ENCODE measurements at places on chromosomes 3 and 15. TPM values are rescaled to one million over a fixed set of nuclear protein-coding genes. Genes with fewer than 3 reads are reported as not detected.

DNA sequence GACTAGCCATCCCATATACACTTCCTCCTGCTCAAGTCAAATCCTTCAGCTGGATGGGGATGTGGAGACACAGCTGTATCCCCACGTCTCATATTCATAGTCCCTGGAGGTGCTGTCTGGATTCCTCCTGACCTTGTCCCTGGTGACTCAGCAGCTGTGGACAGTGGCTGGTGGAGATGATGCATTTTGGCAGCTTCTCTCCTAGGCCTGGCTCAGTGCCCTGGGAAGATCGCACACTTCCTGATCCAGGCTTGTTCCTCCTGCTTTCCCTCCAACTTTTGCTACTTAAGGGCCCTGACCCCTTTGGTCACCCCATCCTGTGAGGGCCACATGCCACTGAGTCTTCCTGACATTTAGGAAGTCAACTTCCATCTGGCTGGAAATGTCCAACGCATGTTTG is 44.4 kb downstream of the ADAMTSL3 start:
- peak; percentile 16 for DNase-seq
- no peak overlapping the region for H3K4me3 ChIP-seq
- no peaks in the 10 kb centered on the region for H3K4me1 ChIP-seq
- H3K27ac ChIP-seq: no peak overlapping the region
- H3K36me3 ChIP-seq: no peaks in the 10 kb centered on the region
- H3K27me3 ChIP-seq: no peaks in the 10 kb centered on the region

GRCh38 chr3:149898771-149899170 is 71.9 kb downstream of the PFN2 start:
- no peaks in the 10 kb centered on the region for H3K4me1 ChIP-seq
- H3K4me3 ChIP-seq: no peak overlapping the region
- no peaks in the 10 kb centered on the region for H3K36me3 ChIP-seq

DNA sequence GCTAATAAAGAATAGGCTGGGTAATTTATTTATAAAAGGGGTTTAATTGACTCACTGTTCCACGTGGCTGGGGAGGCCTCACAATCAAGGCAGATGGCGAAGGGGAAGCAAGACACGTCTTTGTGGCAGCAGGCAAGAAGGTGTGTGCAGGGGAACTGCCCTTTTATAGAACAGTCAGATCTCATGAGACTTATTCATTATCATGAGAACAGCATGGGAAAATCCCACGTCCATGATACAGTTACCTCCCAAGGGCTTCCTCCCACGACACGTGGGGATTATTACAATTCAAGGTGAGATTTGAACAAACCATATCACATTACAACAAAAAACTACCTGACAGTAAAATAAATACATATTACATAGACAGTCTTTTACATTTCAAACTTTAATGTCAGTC is 414.9 kb downstream of the NAALADL2 start:
- no peaks in the 10 kb centered on the region for H3K4me1 ChIP-seq
- DNase-seq: no peak
- H3K4me3 ChIP-seq: no peak overlapping the region
- no peak overlapping the region for H3K27ac ChIP-seq
- no peaks in the 10 kb centered on the region for H3K36me3 ChIP-seq

DNA sequence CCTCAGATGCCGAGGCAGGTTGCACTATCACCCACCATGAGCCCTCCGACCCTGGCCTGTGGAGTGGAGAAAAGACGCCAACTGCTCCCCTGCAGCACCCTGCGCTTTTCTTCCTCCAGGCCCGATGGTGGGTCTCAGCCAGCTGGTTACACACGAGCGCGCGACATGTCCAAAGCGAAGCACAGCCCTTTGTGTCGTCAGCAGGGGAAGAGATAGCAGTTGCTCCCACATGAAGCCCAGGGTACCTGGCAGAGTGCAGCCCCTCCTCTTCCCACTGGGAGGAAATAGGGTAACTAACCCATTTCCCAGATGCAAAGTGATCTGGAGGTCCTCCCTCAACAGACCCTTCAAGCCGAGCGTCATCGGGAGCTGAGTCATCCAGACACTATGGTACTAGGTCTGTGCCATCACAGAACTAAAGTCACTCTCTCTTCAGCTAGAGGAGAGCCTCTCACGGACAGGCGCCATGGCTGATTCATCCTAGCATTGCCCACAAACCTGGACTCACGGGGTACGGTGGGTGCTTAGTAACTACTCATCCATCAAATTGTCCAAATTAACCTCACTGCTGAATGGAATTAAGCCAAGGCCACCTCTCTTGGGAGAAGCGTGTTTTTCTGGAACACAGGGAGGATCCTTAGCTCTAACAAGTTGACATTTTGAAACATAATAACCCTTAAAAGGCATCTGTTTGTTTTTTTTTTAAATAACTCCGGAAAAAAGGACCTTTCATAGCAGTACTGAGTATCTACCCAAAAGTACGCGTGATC is 45.2 kb upstream of the BDH1 start:
- DNase-seq: no peak
- no peak overlapping the region for H3K27ac ChIP-seq

- no peaks in the 10 kb centered on the region for H3K27me3 ChIP-seq
- peaks cover 6% of the 10 kb centered on the region for H3K4me1 ChIP-seq
- H3K36me3 ChIP-seq: no peaks in the 10 kb centered on the region
- no peak overlapping the region for H3K27ac ChIP-seq
- no peak overlapping the region for H3K4me3 ChIP-seq
- DNase-seq: no peak
Measured at GRCh38 chr3:187969581-187969950, 184.4 kb upstream of the LPP start.

DNA sequence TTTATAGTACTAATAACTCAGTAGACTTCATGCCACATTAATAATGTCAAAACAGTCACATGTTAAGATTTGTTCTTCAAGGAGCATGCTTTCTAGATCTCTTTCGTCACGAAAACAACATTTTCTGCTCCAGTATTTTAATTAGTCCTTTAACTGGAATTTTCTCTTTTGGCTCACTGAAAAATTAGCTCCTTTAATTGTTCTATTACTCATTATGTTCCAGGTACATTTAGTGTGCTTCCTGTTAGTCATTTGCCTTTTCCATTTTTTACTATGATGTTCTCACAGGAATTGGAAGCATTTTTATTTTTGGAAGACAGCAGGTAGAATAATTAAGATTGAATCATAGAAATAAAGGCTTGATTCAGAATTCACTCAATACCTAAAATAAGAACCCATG is 111.2 kb downstream of the SLC9A9 start:
- no peaks in the 10 kb centered on the region for H3K27me3 ChIP-seq
- no peak overlapping the region for H3K27ac ChIP-seq
- H3K36me3 ChIP-seq: no peaks in the 10 kb centered on the region
- DNase-seq: no peak
- no peak overlapping the region for H3K4me3 ChIP-seq

GRCh38 chr3:119409844-119410243 is 53.6 kb downstream of the TMEM39A start:
- no peaks in the 10 kb centered on the region for H3K4me1 ChIP-seq
- no peak overlapping the region for H3K27ac ChIP-seq
- no peaks in the 10 kb centered on the region for H3K27me3 ChIP-seq
- DNase-seq: no peak
- no peaks in the 10 kb centered on the region for H3K36me3 ChIP-seq

- H3K4me3 ChIP-seq: no peak overlapping the region
- H3K27me3 ChIP-seq: no peaks in the 10 kb centered on the region
- no peak for DNase-seq
- H3K4me1 ChIP-seq: no peaks in the 10 kb centered on the region
- no peaks in the 10 kb centered on the region for H3K36me3 ChIP-seq
Measured at GRCh38 chr15:77734306-77734705, 101.6 kb upstream of the LINGO1 start.

DNA sequence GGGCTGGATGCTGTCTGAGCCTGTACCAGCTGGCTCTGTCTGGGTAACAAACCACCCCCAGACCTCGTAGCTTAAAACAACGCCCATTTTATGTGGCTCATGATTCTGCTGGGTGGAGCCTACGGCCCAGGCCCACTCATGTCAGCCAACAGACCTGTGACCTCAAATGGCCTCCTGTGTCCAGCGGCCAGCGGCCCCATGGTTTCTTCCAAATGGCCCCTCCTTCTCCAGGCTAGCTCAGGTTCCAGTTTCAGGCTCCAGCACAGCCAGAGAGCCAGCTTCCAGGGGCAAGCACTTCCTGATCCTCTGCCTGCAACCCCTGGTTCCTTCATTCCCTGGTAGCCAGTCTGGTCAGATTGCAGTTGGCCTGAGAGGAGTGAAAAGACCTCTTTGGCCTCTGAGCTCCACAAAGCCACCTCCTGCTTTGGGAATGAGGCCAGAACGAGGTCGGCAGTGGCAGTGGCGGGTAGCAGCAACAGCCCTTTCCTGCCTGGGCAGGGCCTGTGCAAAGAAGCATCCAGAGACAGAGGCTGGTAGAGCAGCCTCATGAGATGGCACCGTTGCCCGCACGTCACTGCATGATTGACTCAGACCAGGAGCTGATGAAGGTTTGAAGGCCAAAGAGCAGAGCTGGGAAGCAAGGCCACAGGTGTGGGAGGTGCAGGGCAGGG is 21.0 kb upstream of the PLXNA1 start:
- H3K27me3 ChIP-seq: no peaks in the 10 kb centered on the region
- no peak overlapping the region for H3K4me3 ChIP-seq
- no peaks in the 10 kb centered on the region for H3K36me3 ChIP-seq
- H3K27ac ChIP-seq: no peak overlapping the region
- peaks cover 11% of the 10 kb centered on the region for H3K4me1 ChIP-seq
- DNase-seq: no peak

DNA sequence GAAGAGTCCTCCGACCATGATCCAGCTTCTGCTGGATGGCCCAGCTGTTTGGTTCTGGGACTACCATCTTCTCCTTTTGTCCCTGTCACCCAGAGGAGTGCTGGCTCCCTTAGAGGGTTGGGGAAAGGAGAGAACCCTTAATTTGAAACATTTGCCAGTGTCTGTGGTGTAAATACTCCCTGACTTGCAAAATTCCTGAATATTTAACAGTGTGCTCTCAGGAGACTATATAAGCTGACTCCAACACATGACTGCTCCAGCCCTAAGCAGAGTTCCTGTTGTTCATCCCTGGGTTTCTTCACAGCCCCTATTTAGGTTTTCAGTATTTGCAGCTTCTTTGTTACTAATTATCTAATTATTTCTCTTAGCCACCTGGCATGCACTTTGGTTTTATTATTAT is 133.1 kb downstream of the CPNE4 start:
- H3K4me3 ChIP-seq: no peak overlapping the region
- no peak for DNase-seq
- no peak overlapping the region for H3K27ac ChIP-seq
- no peaks in the 10 kb centered on the region for H3K4me1 ChIP-seq
- H3K36me3 ChIP-seq: no peaks in the 10 kb centered on the region

GRCh38 chr3:196193133-196193735 is 18.0 kb downstream of the ZDHHC19 start:
- H3K36me3 ChIP-seq: no peaks in the 10 kb centered on the region
- H3K4me3 ChIP-seq: no peak overlapping the region
- peak overlapping the region; percentile 54 for H3K27ac ChIP-seq
- no peak for DNase-seq
- peaks cover 20% of the 10 kb centered on the region for H3K4me1 ChIP-seq

DNA sequence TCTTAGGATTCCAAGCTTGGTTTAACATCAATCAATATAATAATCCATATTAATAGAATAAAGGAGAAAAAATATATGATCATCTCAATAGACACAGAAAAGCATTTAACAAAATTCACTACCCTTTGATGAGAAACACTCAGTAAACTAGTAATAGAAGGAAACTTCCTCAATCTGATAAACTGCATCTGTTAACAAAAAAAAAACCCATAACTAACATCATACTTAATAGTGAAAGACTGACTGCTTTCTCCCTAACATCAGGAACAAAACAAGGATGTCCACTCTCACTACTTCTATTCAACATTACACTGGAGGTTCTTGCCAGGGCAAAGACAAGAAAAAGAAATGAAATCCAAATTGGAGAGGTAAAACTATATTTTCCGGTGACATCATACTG is 30.5 kb downstream of the LRRK1 start:
- H3K4me1 ChIP-seq: no peaks in the 10 kb centered on the region
- no peak for DNase-seq
- no peak overlapping the region for H3K27ac ChIP-seq

GRCh38 chr3:197750858-197751737 is 1.4 kb downstream of the FYTTD1 start:
- H3K27ac ChIP-seq: peak overlapping the region; percentile 94
- peak; percentile 43 for DNase-seq
- H3K4me3 ChIP-seq: peak overlapping the region; percentile 88
- H3K36me3 ChIP-seq: no peaks in the 10 kb centered on the region
- H3K27me3 ChIP-seq: no peaks in the 10 kb centered on the region

DNA sequence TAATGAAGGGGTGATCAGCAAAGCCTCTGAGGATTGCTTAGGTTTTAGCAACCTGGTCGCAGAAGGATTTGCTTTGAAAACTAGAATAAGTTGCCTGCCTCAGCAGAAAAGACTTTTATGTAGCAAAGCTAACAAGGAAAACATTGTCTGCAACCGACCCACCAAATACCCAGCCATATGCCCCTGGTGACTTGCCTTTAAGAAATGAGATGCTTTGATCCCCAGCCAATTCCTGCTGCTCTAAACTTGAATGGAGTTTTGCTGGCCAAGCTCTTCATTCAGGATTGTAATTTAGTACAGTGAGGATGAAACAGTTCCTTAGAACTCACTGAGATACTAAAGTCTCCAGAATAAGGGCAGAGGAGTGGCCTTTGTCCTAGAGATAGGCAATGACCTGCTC is 139.8 kb upstream of the PROK2 start:
- H3K27me3 ChIP-seq: no peaks in the 10 kb centered on the region
- no peaks in the 10 kb centered on the region for H3K36me3 ChIP-seq

GRCh38 chr15:67248011-67248505 is 6.4 kb downstream of the AAGAB start:
- H3K36me3 ChIP-seq: no peaks in the 10 kb centered on the region
- no peak overlapping the region for H3K4me3 ChIP-seq
- H3K4me1 ChIP-seq: no peaks in the 10 kb centered on the region
- no peak overlapping the region for H3K27ac ChIP-seq

Gene TMEM40
- not detected for total RNA-seq

Gene PEX11A
- 4.9 TPM for total RNA-seq

Gene STAB1
- 57.7 TPM for total RNA-seq

Gene SCN5A
- total RNA-seq: not detected

Gene ACAP2
- 19.0 TPM for total RNA-seq

Gene PSTPIP1
- total RNA-seq: 4.9 TPM

Gene TRPM1
- not detected for total RNA-seq

Gene CLDN18
- total RNA-seq: 8.1 TPM

Gene CAMK2N2
- total RNA-seq: 13.0 TPM
